ENCODE measurements at places on chromosomes 3 and 15. TPM values are rescaled to one million over a fixed set of nuclear protein-coding genes. Genes with fewer than 3 reads are reported as not detected.

The PLIN1 gene
- total RNA-seq = not detected

The CHRNA3 gene
- 2.1 TPM for total RNA-seq

The C3orf85 gene
- not detected for total RNA-seq

The TM6SF1 gene
- not detected for total RNA-seq

The LTK gene
- 0.08 TPM for total RNA-seq

The EHHADH gene
- 12.1 TPM for total RNA-seq

The GOLGA8Q gene
- 0.13 TPM for total RNA-seq

The SLC28A2 gene
- not detected for total RNA-seq

The KLHL6 gene
- total RNA-seq = 0.13 TPM

The CYP19A1 gene
- total RNA-seq = 0.13 TPM

The RLBP1 gene
- 37.2 TPM for total RNA-seq

The SLC15A2 gene
- total RNA-seq = 1.2 TPM

The SNTN gene
- total RNA-seq = not detected

The TNFAIP8L3 gene
- not detected for total RNA-seq

The APBA2 gene
- total RNA-seq = 24.6 TPM

The GPR87 gene
- total RNA-seq = not detected

The TMIE gene
- total RNA-seq = 0.11 TPM

The ZPLD1 gene
- total RNA-seq = 0.45 TPM

The ADAMTSL3 gene
- total RNA-seq = 0.05 TPM

The FRMD5 gene
- total RNA-seq = 14.3 TPM

The SHC4 gene
- total RNA-seq = 21.3 TPM

The XXYLT1 gene
- 17.0 TPM for total RNA-seq

The ZNF80 gene
- 0.11 TPM for total RNA-seq

The LRCH3 gene
- 93.7 TPM for total RNA-seq

The SH2D7 gene
- not detected for total RNA-seq

The KLF15 gene
- total RNA-seq = 20.4 TPM

The UBA5 gene
- total RNA-seq = 39.0 TPM

The NR1I2 gene
- total RNA-seq = not detected

The TLR9 gene
- not detected for total RNA-seq

The MKRN3 gene
- total RNA-seq = not detected

The LDHAL6B gene
- total RNA-seq = not detected

The SENP8 gene
- 2.1 TPM for total RNA-seq

The LMAN1L gene
- total RNA-seq = not detected

The HHATL gene
- not detected for total RNA-seq

The PGBD4 gene
- total RNA-seq = 3.0 TPM

The TTLL13 gene
- not detected for total RNA-seq

The IL12A gene
- 0.59 TPM for total RNA-seq

The PLS1 gene
- 10.5 TPM for total RNA-seq

The EOMES gene
- 2.8 TPM for total RNA-seq

The IQCF5 gene
- not detected for total RNA-seq

The MYZAP gene
- total RNA-seq = not detected

The CCRL2 gene
- not detected for total RNA-seq

The NPAP1 gene
- not detected for total RNA-seq

The SYNM gene
- total RNA-seq = 25.9 TPM

The RTP1 gene
- total RNA-seq = not detected

The SCAMP5 gene
- total RNA-seq = 5.4 TPM

The ERC2 gene
- 0.96 TPM for total RNA-seq
